ENCODE measurements at places on chromosomes 4 and X. TPM values are rescaled to one million over a fixed set of nuclear protein-coding genes. Genes with fewer than 3 reads are reported as not detected.

ADH1A gene
- total RNA-seq = not detected

DNA sequence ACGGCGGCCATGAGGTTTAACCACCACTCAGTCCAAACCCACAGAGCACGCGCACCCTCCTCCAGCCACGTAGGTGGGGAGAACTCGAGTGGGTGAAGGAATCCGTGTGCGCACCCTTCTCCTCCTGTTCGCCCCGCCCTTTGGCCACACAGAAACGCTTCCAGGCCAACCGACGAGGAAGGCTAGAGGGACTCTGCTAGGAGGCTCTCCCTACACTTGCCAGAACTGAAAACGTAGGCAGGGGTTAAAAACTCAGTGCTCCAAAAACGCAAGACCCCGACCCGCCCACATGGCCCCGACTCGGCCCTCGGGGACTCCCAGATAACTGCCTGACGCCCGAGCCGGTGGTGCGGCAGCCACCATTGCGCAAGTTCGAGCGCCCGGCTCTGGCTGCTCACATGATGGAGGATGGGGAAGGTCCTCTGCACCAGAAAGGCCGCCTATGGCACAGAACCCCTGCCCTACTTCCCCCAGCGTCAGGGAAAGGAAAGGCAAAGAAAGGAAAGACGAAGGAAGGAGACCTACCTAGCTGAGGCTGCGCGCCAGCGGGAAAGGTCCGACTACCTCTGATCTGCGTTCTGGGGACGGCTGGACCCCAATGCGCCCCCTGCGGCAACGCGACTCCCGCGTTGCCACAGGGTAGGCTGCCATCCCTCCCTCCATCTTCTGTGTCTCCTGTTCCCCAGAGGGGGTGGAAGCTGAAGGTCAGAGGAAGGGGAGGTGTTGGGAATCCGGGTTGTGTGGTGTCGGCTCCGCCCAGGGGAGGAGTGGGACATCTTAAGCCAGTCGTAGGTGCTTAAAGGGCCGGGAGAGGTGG, 201.9 kb upstream of the AGTR2 start:
- no peaks in the 10 kb centered on the region for H3K4me1 ChIP-seq
- H3K36me3 ChIP-seq = no peaks in the 10 kb centered on the region
- DNase-seq = no peak
- H3K27ac ChIP-seq = no peak overlapping the region
- H3K4me3 ChIP-seq = no peak overlapping the region
- H3K27me3 ChIP-seq = no peaks in the 10 kb centered on the region

DNA sequence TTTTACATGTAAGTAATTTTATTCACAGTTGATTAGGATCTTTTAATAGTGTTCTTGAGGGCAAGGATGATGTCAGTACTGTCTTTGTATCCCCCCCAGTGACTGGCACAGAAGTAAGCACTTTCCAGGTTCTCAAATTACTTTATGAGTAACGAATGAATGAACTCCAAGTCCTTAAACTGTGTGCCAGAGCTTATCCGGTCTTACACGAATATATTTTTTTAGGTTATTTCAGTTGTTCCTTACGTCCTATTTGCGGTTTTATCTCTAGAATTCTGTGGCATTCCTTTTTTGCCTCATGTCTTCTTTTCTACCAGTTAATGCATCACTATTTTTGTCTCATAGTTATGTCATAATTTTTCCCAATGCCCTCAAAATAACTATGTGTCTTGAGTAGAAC, 106.9 kb upstream of the MID1IP1 start:
- peaks cover 2% of the 10 kb centered on the region for H3K4me1 ChIP-seq
- H3K27ac ChIP-seq = no peak overlapping the region
- H3K4me3 ChIP-seq = no peak overlapping the region
- no peaks in the 10 kb centered on the region for H3K27me3 ChIP-seq

GRCh38 chr4:154450966-154451365, 40.6 kb downstream of the DCHS2 start:
- H3K4me1 ChIP-seq = no peaks in the 10 kb centered on the region
- no peak overlapping the region for H3K27ac ChIP-seq
- no peaks in the 10 kb centered on the region for H3K27me3 ChIP-seq
- H3K4me3 ChIP-seq = no peak overlapping the region

- H3K27ac ChIP-seq = no peak within 1 kb of the TSS
- H3K36me3 ChIP-seq = no peaks in the 10 kb centered on the region
- H3K4me1 ChIP-seq = peaks cover 24% of the 10 kb centered on the region
Measured at GRCh38 chr4:78057135-78057599, at the start of gene FRAS1. Gene FRAS1 (plus strand): TSS chr4:78057323. CDS start chr4:78058010, 687 bp downstream.

DNA sequence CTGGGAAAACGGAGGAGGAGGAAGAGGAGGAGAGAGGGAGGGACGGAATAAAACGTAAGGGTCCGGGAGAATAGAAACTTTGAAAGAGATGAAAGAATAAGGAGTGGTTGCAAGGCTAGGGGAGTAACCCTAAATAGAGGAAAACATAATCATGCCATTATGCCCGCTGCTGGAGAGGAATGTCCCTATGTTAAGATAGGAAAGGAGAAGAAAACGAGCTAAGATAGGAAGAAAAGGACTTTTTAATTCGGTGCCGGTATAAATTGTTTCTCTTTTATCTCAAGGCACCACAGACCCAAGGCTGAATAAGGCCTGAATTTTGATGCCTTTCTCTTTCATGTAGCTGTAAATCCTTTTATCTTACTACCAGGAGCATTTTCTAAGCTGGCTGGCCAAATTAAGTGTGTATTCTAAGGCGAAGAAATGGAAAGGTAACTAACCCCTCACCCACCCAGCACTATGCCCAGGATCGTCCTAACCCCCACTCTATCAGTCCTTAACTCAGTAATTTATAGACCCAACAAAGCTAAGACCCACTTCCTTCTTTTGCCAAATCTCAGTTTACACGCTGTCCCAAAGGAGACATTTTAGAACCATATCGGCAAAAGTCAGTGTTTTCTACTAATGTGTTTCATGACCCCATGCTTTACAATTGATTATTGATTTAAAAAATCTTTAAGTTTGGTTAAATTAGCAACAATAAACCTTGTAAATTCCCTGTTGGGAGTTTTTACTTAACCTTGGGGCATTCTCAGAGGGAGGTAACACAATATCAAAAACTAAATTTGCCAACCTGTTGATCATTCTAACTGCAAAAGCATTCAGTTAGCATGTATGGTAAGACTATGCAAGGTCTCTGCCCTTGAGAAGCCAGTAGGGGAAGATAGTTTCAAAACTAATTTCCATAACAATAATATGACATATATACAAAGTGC, 1.1 kb upstream of the CUL4B start:
- H3K36me3 ChIP-seq = peaks cover 14% of the 10 kb centered on the region
- peak overlapping the region; percentile 98 for H3K4me3 ChIP-seq
- H3K27me3 ChIP-seq = no peaks in the 10 kb centered on the region
- peaks cover 27% of the 10 kb centered on the region for H3K4me1 ChIP-seq
- peak overlapping the region; percentile 93 for H3K27ac ChIP-seq

TRMT44 gene
- 25.6 TPM for total RNA-seq

DNA sequence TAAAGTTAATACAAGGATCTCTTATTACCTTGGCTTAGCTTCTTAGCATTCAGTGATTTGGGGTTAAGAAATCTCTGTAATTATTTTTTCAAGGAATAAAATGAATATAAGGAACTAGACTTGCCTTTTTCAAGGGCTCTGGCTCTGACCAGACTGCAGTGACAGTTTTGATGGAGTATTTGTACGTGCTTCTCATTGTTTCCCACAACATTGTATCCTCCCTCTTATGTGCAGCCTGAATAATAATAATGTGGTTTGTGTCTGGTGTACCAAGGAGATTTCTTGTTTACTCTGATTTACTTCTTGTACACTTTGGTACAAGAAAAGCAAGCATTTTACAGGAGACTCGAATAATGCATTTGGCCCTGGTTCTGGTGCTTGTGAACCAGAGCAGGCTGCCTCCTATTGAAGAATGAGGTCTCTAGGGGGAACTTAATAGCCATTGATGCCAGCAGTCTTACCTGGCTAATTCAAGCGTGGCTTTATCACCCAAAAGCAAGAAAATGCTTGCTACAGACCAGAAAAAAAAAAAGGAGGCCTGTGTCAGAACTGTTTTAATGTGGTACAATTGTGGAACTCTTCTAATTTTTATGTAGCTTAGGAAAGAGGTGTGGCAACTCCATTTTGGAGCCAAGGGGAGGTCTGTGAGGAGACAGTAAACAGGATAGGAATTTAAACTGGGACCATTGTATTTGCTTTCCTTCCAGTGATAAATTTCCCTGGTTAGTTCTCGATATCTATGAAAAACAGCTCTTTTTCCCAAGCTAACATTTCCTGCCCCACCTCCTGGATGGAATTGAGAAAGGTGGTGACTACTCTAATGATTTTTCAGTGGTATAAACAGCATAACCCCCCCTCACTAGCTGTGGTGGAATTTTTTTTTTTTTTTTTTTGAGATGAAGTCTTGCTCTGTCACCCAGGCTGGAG, 5.6 kb downstream of the OTC start:
- H3K4me1 ChIP-seq = no peaks in the 10 kb centered on the region
- H3K27me3 ChIP-seq = no peaks in the 10 kb centered on the region
- DNase-seq = no peak
- no peak overlapping the region for H3K4me3 ChIP-seq
- no peak overlapping the region for H3K27ac ChIP-seq

DNA sequence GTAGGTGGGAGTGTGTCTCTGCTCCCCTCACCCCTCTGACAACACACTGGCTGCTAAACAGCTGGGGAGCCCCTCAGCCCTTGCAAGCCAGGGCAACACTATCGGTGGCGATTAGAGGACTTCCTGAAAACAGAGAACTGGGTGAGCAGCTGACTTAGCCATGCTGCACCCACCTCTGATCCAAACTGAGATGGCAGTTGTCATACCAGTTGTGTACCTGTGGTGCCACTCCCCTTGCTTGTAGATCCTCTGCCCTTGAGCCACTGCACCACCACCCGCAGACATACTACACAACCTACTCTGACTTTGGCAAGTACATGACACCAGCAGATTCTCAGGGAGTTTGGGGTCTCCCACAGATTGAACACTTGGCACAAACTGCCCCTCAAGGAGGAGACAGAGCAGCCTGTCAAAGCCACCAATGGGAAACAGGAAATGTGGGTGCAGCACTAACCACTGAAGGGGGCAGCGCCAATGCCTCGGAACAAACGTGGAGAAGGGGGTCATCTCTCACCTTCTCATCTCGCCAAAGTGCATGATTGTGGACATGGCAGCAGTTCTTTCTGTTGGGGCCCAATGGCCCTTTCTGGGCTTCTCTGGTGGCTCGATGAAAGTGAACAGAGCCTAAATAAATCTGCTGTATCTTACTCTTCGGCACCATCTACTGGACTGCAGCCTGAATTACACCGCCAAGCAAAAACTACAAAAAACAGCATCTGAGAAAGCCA, 119.8 kb downstream of the NEK1 start:
- H3K27ac ChIP-seq = no peak overlapping the region
- H3K36me3 ChIP-seq = no peaks in the 10 kb centered on the region
- peak; percentile 16 for DNase-seq
